ENCODE measurements at places on chromosomes 12 and 14. TPM values are rescaled to one million over a fixed set of nuclear protein-coding genes. Genes with fewer than 3 reads are reported as not detected.

GRCh38 chr12:12946686-12947355 is 5.1 kb downstream of the GPRC5D start:
- DNase-seq = no peak

DNA sequence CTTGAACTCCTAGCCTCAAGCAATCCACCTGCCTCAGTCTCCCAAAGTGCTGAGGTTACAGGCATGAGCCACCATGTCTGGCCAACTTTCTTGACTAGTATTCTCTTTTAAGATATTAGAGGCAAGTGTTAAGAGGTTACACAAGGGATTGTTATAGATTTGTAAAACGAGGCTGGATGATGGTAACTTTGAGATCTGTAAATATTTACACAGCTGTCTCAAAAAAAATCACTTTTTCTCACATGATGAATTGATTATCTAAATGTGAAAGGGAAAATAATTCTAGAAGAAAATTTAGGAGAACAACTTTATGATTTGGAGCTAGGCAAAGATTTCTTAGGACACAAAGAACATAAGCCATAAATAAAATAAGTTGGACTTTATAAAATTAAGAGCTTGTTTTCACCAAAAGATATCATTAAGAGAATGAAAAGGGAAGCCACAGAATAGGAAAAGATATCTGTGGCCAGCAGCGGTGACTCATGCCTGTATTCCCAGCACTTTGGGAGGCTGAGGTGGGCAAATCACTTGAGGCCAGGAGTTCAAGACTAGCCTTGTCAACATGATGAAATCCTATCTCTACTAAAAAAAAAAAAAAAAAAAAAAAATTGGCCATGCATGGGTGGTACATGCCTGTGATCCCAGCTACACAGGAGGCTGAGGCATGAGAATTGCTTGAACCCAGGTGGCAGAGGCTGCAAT is 77.4 kb downstream of the BBS10 start:
- no peak for DNase-seq

DNA sequence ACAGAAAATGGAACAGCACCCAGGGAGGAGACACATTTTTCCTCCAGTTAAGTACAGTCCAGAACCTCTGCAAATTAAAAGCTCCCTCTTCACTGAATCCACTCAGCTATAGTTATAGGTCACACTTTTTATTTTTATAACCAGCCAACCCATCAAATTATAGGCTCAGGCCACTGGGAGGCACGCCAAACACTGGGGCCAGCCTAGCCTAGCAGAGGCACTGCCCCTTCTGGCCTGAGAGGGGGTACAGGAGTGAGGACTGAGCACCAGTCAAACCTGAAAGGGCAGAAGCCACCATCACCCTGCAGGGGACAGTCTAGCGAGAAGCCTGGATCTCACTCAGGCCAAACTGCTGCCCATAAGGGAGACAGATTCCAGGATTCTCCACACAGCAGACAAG is 19.3 kb downstream of the FMNL3 start:
- DNase-seq = no peak

- peak; percentile 50 for DNase-seq
Measured at GRCh38 chr12:69688471-69689427, 10.4 kb downstream of the BEST3 start.

DNA sequence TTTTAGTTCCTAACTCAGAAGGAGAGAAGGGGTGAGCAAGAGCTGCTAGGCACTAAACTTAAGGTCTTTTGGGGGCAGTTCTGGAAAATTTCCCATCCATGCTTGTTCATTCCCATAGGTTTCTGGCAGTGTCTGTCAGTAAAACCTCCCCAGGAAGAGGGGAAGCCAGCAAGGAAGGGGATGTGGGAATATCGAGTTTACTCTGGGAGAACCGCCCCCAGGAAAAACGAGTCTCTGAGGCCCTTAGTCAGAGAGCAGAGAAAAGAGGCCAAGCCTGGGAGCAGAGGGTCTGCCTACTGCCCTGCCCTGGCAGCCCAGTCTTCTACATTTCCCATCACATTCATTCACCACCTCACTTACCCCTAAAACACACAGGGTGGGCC is 55.9 kb downstream of the TMCC3 start:
- no peak for DNase-seq

- no peak for DNase-seq
Measured at GRCh38 chr14:89013698-89014568, 189.5 kb downstream of the TTC8 start.

GRCh38 chr14:32109676-32110547 is 32.8 kb downstream of the ARHGAP5 start:
- DNase-seq = no peak

GRCh38 chr14:36805131-36805559 is 143.5 kb downstream of the PAX9 start:
- no peak for DNase-seq

GRCh38 chr14:64566651-64567122 is 16.9 kb downstream of the PPP1R36 start:
- DNase-seq = no peak

DNA sequence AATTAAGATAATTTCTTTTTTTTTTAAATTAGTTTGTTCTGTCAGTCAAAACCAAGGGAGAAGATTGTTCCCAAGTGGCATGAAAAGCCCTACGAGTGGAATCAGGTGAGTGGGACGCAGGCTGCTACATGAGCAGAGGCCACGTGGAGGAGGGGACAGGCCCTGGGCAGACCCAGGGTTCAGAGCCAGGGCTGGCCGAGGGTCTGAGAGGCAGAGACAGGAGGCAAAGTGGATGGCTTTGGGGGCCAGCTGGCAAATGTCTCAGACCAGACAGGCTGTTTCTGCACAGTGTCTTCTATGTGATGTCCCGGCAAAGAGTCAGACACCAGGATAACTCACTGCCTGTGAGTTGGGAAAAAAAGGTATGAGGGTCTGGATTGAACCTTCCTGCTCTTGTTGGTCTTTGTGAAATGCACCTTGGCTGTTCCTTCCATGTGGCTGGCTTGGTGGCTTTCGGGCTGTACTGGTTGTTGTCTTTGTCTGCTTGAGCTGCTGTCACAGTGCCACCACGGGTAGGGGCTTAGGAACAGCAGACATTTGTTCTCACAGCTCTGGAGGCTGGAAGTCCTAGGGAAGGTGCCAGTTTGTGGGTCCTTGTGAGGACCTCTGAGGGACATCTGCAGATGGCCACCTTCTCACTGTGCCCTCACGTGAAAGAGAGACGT is 35.8 kb upstream of the ASPG start:
- DNase-seq = no peak

DNA sequence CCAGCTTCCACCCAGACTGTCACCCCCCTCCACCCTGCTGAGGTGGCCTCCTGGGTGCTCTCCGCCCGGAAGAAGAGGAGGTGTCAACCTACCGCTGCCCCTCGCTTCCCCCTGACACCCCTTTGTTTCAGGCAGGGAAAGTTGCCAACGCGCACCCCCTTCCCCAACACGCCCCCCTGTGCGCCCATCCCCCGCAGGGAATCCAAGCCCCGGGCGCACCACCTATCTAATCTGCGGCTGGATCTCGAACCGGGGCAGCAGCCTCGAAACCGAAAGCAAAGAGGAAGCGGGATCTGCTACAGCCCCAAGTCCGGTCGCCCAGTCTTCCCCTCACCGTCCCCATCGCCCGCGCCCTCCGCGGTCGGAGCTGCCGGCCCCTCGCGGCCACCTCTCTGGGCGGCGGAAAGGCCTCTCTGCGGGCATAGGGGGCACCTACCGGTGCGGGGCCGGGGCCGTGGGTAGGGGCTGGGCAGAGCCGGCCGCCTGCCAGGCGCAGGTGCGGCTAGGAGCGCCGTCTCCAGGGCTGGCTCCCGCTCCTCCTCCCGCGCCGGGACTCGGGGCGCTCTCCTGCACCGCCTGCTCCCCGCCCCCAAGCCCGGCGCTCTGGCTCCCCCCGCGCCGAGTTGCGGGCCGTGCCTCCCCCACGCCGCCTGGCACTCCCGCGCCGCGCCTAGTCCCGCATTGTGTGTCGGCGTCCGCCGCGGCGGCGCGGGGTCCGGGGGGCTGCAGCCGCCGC is 18.3 kb upstream of the PLEKHH1 start:
- peak; percentile 65 for DNase-seq

DNA sequence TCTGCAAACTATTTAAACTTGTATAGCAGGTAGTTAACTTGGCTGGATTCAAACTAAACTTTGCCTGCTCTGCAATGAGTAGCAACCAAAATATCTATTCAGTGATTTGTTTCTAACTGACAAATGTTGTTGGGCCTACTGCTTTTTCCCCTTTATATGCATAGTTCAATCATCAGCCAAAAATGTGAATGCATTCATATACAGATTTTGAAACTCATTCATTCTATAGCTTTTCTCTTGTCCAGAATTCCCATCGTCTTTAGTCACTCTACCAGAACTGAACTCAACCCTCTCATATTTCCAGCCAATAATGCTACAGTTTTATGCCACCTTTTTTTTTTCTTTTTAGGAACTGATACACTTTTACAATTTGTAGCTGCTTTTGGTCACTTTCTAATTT is 599.8 kb downstream of the RPL10L start:
- no peak for DNase-seq

DNA sequence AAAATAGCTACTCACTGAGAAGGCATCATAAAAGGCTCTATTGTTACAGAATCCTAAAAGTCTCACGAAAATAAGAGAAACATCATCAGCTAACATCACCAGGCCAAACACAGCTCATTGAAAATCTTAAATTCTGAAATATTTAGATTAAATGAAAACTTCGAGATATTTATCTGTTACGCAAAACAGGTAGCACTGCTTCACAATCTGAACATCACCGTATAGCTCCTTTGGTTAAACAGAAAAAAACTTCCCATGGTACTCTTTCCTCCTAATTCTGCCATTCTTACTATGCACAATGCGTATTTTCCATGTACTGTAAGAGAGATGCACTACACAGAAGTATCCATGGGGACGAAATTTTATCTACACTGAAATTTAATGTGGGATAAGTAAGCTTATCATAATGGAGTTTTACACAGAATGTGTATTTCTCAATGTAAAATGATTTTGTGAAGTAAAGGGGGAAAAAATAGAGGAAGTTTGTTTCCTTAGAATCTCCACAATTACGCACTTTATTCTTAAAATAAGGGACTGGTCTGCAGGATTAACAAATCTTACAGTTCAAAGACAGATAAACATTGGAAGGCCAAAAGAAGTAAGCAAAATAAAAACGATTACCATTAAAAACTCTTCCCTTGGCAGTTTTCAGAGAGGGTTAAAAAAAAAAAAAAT is 1.9 kb downstream of the SGPP1 start:
- no peak for DNase-seq

GRCh38 chr14:34198096-34198495 is 247.2 kb upstream of the EGLN3 start:
- no peak for DNase-seq

DNA sequence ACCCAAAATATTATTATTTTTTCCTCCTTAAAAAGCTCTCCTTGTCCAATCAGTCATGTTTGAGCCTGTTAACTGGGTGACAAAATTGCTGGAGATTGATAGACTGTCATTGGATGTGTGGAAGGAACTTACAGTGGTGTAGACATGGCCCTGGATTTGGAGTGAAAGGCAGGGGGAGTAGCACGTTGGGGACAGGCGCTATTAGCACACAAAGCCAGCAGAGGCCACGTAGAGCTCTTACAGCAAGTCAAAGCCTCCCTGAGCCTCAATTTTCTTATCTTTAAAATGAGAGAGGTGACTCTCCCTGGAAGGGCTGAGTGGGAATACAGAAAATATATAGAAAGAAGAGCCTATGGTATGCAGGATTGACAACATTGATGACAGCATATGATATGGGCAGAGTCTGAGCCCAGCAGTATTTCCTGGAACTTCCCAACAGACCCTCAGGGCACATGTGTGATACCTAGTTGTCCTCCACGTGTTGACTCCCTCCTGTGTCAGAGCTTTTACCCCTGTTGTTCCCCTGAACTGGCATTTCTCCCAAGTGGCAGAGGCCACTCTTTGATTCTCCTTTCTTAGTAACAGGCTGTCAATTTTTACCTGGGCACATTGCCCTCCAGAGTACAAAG is 504.9 kb downstream of the VRK1 start:
- DNase-seq = no peak

- no peak for DNase-seq
Measured at GRCh38 chr12:21151184-21151583, 20.2 kb downstream of the SLCO1B1 start.

DNA sequence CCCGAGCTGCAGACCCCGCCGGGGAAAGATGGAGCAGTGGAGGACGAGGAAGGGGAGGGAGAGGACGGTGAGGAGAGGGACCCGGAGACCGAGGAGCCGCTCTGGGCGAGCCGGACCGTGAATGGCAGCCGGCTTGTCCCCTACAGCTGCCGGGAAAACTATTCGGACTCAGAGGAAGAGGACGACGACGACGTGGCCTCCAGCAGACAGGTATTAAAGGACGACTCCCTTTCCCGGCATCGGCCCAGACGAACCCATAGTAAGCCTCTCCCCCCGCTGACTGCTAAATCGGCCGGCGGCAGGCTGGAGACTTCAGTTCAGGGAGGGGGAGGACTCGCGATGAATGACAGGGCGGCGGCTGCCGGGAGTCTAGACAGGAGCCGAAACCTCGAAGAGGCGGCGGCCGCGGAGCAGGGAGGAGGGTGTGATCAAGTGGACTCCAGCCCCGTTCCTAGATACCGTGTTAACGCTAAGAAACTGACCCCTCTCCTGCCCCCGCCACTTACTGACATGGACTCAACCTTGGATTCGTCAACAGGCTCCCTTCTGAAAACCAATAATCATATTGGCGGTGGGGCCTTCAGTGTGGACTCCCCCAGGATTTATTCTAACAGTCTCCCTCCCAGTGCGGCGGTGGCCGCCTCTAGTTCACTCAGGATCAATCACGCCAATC is 962 bp downstream of the LEMD3 start:
- DNase-seq = peak; percentile 80

DNA sequence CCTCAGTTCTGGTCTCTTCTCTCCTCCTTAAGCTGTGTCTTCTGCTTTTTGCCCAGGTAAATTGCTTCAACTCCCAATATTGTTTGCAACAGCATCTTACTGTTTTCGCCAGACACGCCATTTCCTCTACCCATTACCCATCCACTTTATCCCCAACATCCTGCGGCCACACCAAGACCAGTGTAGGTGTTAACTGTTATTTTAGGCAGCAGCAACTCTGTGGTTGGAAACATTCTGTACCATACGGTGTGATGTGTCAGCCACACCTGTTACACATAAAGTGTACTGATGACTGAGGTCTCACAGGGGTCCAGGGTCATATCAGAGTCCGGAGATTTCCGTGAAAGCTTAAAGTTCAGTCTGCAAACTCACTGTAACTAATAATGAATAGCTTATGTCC is 21.8 kb upstream of the KLRD1 start:
- peak; percentile 87 for DNase-seq

FBRSL1 gene
- total RNA-seq = 48.1 TPM

MMP19 gene
- not detected for total RNA-seq

PROX2 gene
- 0.21 TPM for total RNA-seq

ACIN1 gene
- total RNA-seq = 204 TPM

DMAC2L gene
- total RNA-seq = 13.3 TPM

AKAP6 gene
- 0.85 TPM for total RNA-seq

TSPAN31 gene
- total RNA-seq = 10.0 TPM

APOF gene
- not detected for total RNA-seq

Data from activated CD8-positive, alpha-beta memory T cell treated with anti-CD3 and anti-CD28 coated beads, Interleukin-2, amount 10 ng/mL, durations not matched to agents 7 days and 5 days (primary cell).